ENCODE measurements at places on chromosomes 13 and 19.
A peak's percentile ranks its signal among the peaks of the same experiment; 100 is the strongest.

DNA sequence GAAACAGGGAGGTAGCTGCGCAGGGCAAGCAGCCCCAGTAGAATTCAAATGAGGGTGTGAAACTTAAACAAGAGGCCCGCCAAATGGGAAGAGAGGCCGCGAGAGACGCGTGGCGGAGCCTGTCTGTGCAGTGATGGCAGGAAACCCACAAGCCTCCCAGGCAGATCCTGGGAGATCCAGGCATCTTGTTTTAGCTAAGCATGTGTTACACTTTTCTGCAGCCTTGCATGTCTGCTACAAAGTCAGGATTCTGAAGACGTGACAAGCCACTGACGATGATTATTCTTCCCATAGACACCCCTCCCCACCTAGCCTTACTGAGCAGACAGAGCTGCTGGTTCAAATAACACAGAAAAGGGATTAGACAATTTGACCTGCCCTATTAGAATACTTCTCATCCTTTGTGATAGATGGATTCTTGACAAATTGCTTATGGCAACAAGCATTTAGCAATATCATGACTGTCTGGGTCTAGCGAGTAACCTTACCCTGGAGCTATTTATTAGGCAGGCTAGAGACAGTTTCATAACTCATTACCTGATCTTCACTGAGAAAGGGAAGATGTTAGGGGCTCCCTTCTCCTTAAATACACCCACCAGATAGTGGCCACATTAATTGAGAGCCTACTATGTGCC lies 185.2 kb upstream of the IRS2 start:
- DNase-seq = no peak

DNA sequence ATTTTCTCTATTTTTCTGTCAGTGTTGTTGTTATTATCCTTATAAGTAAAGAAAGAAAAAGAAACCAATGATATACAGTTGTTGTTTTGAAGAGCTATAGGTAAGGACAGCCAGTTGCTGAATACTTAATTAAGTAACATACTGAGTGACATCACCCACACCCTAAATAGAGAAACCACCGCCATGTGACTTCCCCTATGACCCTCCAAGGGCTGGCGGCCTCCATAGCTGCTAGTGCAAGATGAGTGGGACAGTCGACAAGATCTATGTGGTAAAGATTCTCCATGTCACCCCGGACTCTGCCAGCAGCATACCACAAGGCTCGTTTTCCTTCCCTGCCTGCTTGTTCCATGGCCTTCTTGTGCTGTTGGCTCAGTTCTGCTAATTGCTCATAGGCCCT lies 221.1 kb downstream of the DNAJC15 start:
- no peak for DNase-seq

- no peak for DNase-seq
These were observed 1510.3 kb downstream of the PCDH9 start for GRCh38 chr13:65719831-65720230.

- DNase-seq = no peak
These were observed 27.4 kb downstream of the ARHGEF7 start for GRCh38 chr13:111142472-111142871.

GRCh38 chr19:39906283-39906682 lies 28.2 kb downstream of the FCGBP start:
- no peak for DNase-seq

GRCh38 chr19:45125975-45126493 lies 33.1 kb downstream of the PPP1R37 start:
- DNase-seq = peak; percentile 57

GRCh38 chr13:82036602-82037001 lies 1695.7 kb upstream of the SPRY2 start:
- no peak for DNase-seq

GRCh38 chr19:6278740-6279619 lies 795 bp downstream of the MLLT1 start:
- no peak for DNase-seq

GRCh38 chr19:42175952-42176648 lies 41.4 kb downstream of the DEDD2 start:
- DNase-seq = no peak

- no peak for DNase-seq
These were observed 1173.3 kb downstream of the PCDH17 start for GRCh38 chr13:58804832-58805231.

DNA sequence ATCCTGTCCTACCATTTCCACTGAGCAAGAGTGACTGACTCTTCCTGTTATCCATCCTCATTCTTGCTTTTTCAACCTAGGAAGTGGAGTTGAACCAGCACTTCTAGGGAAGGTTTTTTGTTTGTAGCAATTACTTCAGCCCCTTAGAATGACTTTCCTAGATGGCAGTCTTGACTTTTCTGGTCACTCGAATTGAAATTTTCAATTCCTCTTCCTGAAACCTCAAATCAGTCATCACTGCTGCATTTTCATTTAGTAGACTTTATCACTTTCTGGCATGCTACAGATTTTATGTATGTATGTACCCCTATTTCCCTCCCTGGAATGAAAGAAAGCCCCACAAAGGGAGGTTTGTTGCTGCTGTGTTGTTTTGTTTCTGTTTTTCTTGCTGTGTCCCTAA lies 915.9 kb downstream of the PCDH17 start:
- DNase-seq = no peak

GRCh38 chr13:70703755-70704154 lies 595.5 kb upstream of the KLHL1 start:
- DNase-seq = no peak

DNA sequence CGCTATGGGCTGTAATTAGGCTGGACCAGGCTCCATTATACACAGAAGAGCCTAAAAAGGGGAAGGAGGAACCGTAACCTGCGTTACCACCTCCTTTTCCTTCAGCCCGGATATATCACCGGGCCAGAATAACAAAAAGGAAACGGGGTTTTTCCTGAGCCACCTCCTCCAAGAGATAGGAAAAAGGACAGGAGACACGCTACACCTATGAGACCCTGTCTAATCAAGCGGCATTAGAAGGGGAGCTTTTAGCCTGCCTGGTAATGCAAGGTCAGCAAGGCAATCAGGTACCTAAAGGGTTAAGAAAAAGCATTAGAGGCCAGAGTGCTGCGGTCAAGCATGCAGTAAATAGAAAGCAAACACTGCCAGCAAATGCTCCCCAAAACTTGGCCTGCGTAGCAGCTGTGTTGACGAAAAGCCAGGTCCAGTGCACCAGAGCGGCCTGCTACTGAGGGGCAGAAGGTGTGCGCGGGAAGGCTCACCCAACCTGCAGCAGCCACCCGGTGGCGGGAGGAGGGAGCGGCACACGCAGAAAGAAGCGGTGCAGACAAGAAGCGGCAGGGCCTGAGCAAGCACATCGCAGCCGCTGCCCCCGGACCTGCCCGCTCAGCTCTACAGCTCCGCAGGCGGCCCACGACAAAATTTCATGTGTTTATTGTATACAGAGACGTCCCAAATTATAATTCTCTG lies 1466.1 kb downstream of the UQCRFS1 start:
- no peak for DNase-seq

DNA sequence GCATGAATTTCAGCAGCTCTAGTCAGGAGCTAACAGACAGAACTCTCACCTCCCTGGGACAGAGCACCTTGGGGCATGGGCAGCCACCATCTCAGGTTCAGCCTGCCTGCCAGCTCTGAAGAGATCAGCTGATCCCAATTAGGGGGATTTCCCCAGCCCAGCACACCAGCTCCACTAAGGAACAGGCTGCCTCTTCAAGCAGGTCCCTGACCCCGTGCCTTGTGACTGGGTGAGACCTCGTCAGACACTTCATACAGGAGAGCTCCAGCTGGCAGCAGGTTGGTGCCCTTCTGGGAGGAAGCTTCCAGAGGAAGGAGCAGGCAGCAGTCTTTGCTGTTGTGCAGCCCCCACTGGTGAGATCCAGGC lies 84.5 kb upstream of the UFM1 start:
- no peak for DNase-seq

DNA sequence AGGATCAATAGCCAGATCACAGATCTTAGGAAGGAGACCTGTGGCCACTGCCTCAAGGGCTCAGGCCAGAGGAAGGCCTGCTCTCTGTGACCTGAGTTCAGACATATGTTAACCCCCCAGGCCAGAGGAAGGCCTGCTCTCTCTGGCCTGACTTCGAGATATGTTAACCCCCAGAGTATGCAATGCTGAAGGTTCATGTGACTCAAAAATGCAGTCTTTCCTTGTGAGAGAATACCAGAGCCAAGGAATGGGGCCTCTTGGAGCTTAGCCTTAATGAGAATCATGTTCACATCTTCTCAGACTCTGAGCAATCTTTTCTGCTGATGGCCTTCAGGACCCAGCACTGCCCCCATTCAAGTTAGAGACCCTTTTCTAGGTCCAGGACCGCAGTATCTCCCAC lies 36.7 kb downstream of the MBNL2 start:
- DNase-seq = peak; percentile 55

DNA sequence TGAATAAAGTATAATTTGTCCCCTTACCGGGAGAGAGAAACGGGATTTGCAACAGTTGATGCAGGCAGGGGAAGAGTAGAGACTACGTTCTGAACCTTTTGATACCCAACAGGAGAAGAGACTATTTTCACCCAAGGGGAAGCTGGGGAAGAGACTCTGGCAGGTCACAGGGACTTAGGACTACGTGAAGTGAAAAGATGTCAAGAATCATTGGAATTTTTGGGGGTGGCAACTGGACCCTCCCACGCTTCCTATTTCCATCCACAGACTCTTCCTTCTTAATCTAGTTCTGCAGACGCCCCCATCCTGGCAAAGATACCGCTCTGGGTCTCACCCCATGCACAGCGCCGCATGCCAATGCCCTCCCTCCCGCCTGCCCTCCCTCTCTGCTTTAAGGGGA lies 13.8 kb downstream of the CABP5 start:
- DNase-seq = no peak

GRCh38 chr19:56838909-56839651 lies 1.4 kb downstream of the PEG3 start:
- no peak for DNase-seq

- no peak for DNase-seq
These were observed 665.6 kb downstream of the FGF9 start for GRCh38 chr13:22336460-22336859.

DNA sequence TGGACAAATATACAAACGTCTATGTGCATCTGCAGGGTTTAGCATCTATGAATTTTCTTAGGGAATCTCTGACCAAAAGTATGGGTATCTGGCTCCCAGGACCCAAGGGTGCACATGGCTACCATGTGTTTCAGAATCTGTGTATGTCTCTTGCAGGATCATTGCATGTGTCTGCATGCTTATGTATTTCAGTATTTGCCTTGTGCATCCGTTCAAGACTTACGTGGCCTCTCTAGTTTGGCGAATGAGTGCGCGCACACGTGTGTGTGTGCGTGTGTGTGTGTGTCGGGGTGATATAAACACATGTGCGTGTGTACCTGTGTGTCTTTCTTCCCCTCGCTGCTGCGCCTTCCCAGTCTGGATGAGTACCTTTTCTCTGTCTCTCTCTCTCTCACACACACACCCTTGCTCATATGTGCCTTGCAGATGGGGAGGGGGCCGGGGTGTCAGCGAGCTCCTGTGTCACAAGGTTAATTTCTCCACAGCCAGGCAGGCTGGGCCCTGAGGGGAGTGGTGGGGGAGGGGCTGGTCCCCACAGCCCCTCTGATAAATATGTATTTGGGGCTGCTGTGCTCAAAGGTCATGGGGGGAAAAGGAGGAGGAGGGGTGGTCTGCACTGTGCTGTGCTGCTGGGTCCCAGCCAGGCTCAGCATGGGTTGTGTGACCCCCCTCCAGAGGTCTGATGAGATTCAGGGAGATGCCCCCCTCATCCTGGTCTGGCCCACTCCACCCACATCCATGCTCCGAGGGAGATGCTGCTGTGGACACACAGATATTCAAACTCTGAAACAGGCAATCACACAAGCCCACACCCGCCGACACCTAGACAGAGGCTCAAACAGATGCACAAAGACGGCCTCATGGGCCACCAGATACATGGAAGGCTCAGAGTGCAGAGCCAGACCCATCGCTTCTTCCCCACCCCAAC lies 37.5 kb upstream of the POU2F2 start:
- no peak for DNase-seq

DNA sequence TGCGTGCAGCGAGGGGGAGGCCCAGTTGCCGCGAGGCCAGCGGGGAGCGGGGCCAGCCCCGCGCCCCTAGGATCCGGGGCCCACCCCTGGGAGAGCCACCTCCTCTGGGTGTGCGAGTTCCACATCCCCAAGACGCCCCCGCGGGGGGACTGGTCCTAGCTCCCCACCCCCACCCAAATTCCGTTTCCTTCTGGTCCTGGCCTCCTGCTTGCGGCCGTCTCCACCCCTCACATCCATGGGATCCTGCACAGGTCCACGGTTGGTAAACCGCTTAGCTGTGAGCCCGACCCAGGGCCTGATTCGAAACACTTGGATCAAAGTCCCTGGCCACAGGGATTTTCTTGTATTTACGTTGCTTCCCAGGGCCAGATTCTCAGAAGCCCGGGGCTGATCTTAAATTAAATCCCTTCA lies 324 bp upstream of the FBXO17 start:
- no peak for DNase-seq

DNA sequence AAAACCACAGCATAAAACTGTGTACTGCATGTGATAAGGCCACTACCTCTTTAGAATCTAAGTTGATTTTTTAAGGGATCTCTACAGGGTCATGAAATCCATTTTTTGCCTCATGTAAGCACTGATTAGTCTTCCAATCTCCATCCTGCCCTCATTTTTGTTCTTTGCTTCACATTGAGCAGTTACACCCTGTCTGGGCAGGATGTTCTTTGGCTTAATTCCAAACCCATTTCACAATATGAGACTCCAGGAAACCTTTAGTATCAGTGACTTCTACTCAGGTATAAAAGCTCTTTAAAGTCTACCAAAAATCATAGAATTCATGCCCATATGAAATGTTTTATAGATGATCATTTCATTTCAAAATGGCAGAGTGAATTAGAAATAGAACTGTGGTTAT lies 592.6 kb downstream of the TBC1D4 start:
- DNase-seq = no peak

- no peak for DNase-seq
These were observed 53.0 kb downstream of the NAA16 start for GRCh38 chr13:41364043-41364442.

GRCh38 chr13:96034662-96035061 lies 18.5 kb downstream of the UGGT2 start:
- DNase-seq = no peak

GRCh38 chr19:34317311-34317927 lies 47.6 kb upstream of the GPI start:
- DNase-seq = no peak

- no peak for DNase-seq
These were observed 579.1 kb downstream of the KCTD12 start for GRCh38 chr13:76307142-76307541.

GRCh38 chr13:98473788-98474144 lies 103.1 kb downstream of the STK24 start:
- no peak for DNase-seq

DNA sequence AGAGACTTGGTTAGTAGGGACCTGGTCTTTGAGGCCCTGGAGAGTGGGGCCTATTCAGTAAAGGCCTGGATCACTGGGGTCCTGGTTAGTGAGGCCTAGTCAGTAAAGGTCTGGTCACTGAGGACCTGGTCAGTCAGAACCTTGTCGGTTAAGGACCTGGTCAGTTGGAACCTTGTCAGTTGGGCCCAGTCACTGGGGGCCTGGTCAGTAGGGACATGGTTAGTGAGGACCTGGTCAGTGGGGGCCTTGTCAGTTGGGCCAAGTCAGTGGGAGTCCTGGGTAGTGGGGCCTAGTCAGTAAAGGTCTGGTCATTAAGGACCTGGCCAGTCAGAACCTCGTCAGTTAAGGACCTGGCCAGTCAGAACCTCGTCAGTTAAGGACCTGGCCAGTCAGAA lies 43.2 kb upstream of the TPM4 start:
- no peak for DNase-seq

Data from hematopoietic multipotent progenitor cell treated with erythropoietin and hydrocortisone succinate and interleukin-3 and kit ligand, for 17 days (in vitro differentiated cells).